Iris pigment epithelial cell (primary cell): ENCODE measurements at places on chromosomes 3 and 15.

DNA sequence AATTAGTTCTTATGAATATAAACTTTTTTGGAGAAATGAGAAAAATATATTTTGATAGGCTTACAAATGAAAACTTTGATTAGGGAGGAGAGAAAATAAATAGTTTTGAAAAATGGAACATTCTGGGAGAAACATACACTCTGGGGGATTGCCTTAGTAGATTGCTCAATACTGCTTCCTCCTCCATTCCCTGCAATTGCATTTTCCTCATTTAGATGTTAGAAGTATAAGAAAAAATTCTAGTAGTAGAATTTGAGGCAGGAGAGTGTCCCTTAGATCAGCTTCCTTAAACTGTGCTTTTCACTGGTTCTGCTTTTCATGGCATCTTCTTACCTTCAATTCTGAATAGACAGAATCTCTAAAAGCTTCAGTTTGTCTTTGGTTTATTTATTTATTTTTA lies 46.2 kb upstream of the CTDSPL2 start:
- peak; percentile 27 for DNase-seq

DNA sequence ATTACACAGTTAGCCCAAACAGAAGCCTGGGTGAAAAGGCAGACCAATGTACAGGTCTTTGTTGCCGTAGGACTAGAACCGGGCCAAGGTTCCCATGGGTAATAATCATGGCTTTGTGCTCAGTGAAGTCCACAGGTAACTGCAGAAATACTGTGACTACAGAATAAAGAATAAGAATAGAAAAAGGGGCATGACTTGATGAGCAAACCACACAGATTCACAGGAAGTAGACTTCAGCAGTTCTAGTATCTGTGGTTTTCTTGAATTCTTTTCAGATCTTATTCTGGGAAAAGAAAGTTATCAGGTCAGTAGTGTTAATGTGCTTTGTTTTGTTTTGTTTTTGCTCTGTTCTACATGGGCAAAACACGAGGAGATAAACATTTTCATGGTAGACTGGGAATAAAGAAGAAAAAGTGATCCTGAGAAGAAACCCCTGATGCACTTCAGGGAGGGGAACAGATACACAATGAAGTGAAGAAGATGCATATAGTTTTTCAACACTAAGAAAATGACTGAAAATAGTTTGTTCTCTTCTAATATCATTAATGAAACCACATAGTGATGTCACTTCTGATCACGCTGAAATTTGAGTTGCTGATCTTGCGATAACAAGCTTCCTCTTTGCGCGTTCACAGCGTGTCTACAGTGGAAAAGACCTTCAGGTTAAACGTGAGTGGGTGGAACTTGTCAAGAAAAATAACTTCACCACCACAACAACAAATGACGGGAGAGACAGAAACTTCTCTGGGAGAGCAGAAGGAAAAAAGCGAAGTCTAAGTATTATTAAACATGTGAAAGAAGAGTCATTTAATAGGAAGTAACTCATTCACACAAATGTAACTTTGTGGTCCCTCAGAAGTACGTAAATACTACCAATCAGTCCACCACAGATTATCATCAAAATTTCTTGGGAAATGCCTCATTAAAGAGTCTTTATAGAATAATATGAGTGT lies 315.8 kb upstream of the SATB1 start:
- DNase-seq = no peak

DNA sequence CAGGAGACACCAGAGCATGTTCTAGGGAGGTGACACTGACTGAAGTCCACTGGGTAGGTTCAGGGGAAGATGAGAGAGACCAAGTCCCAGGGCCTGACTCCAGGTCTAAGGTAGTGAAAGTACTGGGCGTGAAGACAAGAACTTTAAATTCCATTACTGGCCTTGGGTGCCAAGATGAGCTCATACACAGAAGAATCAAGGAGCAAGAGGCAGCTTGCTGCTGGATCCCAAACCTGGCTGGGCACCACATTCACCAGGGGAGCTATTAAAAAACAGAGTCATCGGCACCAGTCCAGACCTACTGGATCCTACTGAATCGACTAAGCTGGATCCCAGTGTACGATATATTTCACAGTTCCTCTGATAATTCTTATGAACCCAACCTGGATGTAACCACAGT lies 42.1 kb upstream of the ATG7 start:
- no peak for DNase-seq

DNA sequence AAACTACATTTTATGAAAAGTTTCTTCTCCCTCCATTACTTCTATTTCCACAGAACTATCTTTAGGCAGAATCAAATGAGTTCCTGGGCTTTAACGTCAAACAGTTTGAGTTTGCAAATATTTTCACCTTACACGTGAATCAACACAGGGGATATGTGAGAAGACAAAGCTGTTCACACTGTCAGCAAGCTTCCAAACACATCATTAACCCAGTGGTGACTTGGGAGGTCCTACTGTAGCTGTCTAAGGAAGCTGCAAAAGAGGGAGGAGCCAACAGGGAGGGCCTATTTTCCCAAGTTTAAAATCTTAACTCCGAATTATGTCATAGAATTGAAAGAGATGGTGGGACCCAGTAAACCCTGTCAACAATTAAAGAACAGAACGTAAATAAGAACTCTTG lies 337.8 kb upstream of the DNAJC19 start:
- no peak for DNase-seq

- DNase-seq = no peak
Observed at GRCh38 chr3:17793542-17794195, 51.2 kb upstream of the TBC1D5 start.

DNA sequence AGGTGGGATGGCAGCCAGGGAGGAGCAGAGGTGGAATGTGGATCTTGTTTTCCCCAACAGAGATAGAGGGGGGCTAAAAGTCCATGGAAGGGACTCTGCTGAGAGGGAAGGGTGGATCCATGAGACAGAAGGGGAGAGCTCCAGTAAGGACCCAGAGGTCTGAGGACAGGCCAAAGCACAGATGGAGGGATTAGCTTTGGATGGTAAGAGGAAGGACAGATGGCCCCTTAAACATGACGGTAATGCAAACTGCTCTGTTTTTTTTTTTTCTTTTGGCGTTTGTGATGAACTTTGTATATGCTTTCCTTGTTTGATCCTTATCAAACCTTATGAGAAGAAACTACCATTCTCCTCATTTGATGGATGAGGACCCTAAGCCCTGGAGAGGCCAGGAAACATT lies 96.2 kb downstream of the IGF1R start:
- DNase-seq = no peak

- DNase-seq = no peak
Observed at GRCh38 chr15:95401587-95401986, 928.9 kb upstream of the NR2F2 start.

- peak; percentile 3 for DNase-seq
Observed at GRCh38 chr3:135516143-135516542, 449.4 kb upstream of the PPP2R3A start.

DNA sequence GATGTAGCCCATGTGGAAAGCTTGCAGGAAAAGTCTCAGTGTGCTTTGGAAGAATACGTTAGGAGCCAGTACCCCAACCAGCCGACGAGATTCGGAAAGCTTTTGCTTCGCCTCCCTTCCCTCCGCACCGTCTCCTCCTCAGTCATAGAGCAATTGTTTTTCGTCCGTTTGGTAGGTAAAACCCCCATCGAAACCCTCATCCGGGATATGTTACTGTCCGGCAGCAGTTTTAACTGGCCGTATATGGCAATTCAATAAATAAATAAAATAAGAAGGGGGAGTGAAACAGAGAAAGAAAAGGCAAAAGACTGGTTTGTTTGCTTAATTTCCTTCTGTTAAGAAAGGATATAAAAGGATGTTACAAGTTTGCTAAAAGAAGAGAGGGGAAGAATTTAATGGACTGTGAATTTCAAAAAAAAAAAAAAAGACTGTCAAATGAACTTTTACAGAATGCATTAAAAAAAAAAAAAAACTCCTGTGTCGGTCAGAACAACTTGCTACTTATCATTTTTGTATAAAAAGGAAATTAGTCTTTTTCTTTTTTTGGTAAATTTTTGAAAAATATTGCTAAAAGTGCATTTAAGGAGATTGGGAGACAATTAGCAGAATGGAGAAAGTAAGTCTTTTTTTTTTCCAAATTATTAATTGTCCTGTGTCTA lies 7.0 kb downstream of the NR2F2 start:
- no peak for DNase-seq

DNA sequence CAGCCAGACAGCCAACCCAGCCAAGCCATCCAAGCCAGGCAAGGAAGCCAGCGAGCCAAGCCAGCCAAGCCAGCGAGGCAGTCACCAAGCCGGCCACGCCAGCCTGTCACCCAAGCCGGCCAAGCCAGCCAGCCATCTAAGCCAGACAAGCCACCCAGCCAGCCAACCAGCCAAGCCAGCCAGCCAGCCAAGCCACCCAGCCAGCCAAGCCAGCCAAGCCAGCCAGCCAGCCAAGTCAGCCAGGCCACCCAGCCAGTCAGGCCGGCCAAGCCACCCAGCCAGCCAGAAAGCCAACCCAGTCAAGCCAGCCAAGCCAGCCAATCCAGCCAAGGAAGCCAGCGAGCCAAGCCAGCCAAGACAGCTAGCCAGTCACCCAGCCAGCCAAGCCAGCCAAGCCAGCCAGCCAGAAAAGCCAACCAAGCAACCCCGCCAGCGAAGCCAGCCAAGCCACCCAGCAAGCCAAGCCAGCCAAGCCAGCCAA lies 201.2 kb downstream of the GOLGA6L6 start:
- peak; percentile 39 for DNase-seq

- peak; percentile 65 for DNase-seq
Observed at GRCh38 chr3:155676252-155676981, 68.5 kb downstream of the PLCH1 start.
